ENCODE measurements at places on chromosomes 13 and 19.

- peak; percentile 47 for DNase-seq
Measured at GRCh38 chr19:2561895-2562294, 86.0 kb downstream of the GADD45B start.

- DNase-seq = peak; percentile 54
Measured at GRCh38 chr19:10112895-10113591, 1.6 kb downstream of the P2RY11 start.

- DNase-seq = no peak
Measured at GRCh38 chr13:28710161-28710560, 8.6 kb downstream of the SLC46A3 start.

DNA sequence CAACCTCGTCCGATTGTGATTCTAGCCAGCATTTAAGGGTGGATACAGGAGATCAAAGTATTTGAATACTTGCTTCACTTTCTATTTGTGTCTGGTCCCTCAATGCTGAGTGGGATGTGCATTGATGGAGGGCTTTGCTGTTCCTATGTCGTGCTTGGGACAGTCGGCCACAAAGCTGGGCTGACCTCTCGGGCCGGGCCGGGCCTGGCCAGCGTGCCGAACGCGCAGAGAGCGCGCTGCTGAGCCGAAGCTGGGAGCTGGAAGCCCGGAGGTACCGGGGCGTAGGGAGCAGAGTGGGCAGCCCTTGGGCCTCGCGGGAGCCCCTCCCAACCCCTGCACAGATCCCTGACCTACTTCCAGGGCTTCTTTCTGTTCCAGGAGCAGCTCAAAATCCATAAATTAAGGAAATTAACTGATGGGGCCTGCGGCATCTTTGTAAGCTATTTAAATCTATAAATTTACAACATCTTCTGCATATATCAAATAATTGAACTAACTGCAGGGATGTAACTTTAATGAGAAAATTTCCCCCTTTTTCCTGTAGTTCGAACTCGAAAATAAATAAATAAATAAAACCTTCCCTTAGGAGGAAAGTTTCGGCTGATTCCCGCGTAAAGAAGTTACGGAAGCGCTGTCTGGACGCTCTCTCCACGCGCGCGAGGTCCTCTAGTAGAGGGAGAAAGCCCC is 1.8 kb upstream of the KCTD15 start:
- no peak for DNase-seq

GRCh38 chr19:16134510-16134909 is 9.0 kb upstream of the HSH2D start:
- no peak for DNase-seq

DNA sequence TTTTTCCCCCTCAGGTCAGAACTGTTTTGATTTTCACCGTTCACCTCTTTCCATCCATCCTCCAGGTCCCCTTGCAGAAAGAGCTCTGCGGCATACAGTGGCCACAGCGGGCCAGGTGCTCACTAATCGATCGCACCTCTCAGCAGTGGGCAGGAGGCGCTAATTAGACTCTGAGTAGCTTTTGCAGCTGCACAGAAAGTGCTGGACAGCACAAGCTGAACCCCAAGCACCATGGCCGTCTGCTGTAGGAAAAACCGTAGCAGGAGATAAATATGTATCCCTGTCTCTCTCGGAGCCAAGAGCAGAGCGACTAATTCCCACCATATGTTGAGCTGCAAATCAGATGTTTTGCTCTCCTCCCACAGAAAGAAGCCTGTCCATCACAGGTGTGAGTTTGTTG is 54.4 kb downstream of the PEX11G start:
- DNase-seq = no peak

DNA sequence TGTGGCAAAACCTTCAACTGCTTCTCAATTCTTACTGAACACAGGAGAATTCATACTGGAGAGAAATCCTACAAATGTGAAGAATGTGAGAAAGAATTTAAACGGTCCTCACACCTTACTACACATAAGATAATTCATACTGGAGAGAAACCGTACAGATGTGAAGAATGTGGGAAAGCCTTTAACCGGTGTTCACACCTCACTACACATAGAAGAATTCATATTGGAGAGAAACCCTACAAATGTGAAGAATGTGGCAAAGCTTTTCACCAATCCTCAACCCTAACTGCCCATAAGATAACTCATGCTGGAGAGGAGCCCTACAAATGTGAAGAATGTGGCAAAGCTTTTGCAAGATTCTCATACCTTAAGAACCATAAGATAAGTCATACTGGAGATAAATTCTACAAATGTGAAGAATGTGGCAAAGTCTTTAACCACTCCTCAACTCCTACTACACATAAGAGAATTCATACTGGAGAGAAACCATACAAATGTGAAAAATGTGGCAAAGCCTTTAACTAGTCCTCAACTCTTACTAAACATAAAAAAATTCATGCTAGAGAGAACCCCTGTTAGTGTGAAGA is 111.7 kb downstream of the ZNF100 start:
- no peak for DNase-seq

DNA sequence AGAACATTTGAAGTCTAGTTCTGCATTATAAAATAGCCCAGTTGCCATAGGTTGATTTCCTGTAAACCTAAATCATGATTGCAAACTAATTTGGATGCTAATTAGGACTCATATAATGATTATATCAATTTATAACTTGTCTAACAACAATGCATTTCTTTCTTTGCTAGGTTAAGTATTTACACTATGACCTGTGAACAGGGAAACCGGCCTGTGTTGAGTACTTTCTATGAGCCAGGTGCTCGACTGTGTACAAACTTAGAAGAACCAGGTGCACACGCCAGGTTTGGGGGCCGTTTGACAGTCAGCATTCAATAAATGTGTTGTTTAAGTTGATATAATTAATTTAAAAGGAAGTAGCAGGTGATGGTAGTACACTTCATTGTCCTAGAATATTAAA is 203.1 kb downstream of the TM9SF2 start:
- no peak for DNase-seq

DNA sequence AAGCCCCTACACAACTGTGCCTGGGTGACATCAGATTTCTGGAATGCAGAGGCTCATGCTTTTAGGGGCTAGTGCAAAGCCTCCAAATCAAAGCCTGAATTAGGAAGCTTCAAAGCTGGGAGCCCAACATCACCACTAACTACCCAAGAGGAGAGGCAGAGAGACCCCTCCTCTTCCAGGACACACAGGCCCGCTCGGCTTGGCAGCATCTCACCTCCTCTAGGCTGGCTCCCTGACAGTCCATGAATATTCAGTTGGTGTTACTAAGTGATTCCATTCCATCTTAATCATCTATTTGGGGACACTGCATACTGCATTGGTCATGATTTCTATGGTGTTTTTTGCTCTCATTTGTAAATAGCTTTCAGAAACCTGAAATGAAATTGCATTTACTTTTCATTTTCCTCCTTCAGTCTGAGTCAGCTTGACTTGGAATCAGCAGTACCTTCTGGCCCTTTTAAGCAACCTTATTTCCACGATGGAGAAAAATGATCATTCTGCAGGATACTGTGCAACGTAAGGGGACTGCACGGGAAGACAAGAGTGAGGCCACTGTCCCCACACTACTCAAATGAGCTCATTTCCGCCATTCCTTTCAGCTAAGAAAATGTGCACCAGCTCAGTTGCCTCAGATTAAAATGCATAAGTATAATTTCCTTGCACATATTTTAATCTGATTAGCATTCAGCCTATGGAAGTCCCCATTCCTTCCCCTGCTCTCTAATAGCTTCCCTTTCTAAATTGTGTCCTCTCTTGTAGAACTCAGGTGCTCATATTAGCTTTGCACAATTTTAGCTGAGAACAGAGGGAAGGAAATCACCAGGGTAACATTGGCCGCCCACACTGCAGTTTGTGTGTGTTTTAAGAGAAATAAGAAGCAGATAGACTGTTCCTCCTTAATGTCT is 219.9 kb downstream of the RFC3 start:
- no peak for DNase-seq

GRCh38 chr13:37085606-37086005 is 19.9 kb downstream of the CSNK1A1L start:
- DNase-seq = no peak

GRCh38 chr19:45515807-45516401 is 8.6 kb downstream of the VASP start:
- DNase-seq = no peak

GRCh38 chr13:66033924-66034323 is 1196.2 kb downstream of the PCDH9 start:
- DNase-seq = no peak

DNA sequence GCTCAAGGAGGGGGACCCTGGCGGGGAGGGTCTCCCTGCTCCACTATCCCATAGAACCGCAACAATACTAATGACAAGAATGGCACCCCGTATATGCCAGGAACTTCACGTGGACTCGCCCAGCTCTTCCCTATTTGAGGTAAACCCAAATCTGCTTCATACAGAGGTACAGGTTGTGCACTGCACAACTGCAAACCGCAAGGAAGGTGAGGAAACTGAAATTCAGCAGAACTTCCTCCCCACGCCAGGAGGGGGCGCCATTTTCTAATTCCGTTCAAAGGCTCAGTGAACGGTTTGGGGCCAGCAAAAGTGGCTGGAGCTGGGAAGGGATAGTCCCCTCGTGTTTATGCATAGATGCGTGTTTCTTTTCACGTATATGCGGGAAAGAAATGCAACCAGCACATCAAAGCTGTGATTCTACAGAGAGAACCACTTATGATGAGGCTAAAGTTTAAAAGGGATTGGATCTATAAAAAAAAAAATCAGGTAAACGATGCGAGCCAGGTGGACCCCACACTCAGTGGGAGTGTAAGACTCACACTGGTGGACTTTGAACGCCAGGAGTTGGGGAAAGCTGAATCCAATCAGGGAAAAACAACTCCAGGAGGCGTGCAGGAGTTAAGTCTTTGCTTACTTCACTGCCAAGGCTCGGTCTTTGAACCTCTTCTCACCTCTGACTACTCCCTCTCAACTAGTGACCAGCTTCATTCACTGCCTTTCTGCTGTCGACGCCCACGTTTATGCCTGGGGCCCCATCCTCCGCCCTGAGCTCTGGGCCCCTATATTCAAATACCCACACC is 20.3 kb downstream of the C19orf81 start:
- no peak for DNase-seq

- no peak for DNase-seq
Measured at GRCh38 chr19:4577020-4577782, 17.7 kb upstream of the SEMA6B start.

- no peak for DNase-seq
Measured at GRCh38 chr13:53501387-53501786, 472.8 kb downstream of the OLFM4 start.

- DNase-seq = no peak
Measured at GRCh38 chr19:11617180-11618062, 20.1 kb downstream of the ZNF627 start.

DNA sequence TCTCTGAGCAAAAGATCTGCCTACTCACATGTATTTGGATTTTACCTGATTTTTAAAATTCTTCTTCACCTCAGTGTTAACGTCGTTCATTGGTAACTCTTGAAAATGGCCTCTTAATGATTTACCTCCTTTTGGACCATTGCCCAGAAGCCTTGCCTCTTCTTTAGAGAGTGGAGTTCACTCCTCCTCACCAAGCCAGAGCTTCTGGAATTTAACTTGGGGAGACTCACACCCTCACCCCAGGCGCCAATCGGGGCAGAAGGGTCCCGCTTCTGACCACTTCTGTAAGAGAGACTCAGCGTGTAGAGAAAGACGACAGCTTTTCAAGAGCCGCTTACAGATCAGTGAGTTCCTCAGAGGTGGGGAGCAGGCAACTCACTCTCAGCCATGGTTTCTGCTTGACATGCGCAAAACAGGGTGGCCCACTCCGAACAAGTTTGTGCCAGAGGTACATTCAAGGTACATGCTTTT is 2.7 kb downstream of the PNMA8C start:
- DNase-seq = no peak

DNA sequence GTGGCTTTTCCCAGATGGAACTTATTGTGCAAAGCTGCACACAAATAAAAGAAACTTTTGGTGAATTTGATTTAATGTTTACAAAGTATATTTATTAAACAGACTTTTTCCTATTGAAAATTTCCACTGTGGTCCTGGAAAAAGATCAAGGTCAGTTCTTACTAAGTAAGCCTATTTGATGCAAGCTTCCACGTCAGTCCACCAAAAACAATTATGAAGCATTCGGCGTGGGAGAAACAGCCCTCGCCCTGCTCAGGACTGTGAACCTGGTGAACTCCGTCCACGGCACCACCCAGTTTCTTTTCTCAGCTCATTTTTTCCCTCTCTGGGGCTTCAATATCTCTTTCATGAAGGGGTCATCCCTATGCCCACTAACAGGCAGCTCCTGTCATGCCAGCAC is 149.8 kb downstream of the EFNB2 start:
- DNase-seq = no peak

DNA sequence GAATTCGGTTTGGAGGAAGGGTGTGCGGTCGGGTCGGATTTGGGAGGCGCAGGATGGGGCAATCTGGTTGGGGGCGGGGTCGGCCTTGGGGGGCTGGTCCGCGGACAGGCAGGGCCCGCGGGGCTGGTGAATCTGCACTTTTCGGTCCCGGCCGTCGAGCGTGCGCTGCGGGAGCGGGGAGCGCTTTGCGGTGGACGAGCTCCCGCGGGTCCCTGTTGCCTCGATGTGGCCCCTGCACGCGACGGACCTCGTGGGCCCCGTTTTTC is 11.9 kb downstream of the PEAK3 start:
- no peak for DNase-seq

DNA sequence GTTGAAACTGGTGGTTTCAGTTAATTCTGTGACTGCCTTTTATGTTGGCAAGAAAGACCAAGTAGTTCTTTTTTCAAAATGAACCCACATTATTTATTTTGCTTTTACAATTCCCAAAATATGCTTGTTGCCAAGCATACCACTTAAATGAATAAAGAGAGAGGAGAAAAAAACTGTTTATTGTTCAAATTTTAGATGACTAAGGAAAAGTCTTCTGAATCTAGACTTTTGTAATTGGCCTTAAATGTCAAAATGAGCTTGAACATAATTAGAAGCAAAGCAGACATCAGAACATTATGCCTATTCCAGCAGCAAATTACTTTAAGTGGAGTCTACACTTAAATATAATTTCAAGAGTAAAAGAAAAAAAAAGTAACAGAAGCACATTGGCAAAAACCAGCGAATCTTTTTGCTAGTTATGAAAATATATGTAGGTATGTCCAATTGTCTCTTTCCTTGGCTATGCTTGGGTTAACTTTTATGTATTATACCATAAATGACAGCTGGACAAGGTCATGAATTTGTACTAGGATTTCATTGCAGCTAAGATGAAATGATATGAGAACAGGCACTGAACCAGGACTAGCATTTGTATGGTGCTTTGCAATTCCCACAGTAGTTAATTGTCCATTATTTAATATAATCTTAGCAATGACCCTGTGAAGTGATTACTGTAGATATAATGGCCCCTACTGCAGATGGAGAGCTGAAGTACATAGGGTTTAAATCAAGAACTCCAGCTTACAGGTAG is 211.9 kb downstream of the NALCN start:
- no peak for DNase-seq

DNA sequence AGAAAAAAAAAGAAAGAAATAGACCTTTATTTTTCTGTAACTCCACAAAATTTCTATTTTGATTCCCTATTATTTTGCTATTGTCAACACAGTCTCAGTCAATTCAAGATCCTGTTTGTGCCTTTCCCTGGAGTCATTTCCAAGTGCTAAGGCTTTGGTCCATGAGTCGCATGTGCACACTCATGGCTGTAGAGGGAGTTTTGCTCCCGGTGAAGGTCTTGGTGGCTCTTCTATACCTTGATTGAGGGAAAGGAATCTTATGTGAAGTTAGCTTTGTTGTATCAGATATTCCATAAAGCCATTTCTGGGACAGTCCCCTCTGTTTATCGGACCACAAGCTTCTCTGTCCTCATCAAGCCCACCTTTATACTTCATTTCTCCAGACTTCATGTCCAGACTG is 58.7 kb upstream of the ALOX5AP start:
- DNase-seq = no peak

- no peak for DNase-seq
Measured at GRCh38 chr13:43196086-43196621, 172.8 kb downstream of the DNAJC15 start.

Data from activated CD4-positive, alpha-beta T cell treated with anti-CD3 and anti-CD28 coated beads for 1 hour (primary cell).